ENCODE measurements at places on chromosomes 5 and 9.

DNA sequence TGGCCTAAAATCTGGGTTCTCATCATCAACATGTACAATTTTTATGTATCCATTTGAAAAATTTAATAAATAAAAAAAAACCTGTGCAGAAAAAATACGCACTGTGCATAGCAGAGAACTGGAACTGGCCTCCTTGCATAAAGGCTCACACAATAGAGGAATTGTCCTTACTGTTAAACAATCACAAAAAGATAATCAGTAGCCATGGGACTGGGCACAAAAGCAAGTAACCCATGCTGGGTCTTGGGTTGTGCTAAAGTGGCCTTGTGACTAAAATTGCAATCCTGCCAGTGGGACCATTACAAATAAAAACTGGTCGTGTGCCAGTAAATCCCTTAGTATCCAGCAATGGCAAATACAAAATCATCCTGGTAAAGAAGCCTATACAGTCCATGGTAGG is 1646.6 kb downstream of the MAT2B start:
- DNase-seq = no peak

DNA sequence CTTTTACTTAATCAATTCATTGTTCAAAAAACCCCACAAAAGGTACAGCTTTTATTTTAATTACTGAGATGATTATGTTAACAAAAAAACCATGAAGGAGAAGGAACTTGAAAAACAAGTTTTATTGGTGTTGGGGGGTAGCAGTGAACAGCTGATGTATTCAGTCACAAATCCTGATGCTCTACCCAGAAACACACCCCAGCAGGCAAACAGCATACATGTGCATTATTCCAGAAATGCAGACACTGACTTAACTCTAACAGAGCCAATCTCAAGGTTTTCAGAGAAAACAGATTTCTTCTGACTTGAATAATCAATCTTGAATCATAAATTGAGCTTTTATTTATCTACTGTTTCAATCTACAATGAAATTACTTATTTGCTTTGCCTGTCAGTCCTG is 175.2 kb downstream of the ZSWIM6 start:
- no peak for DNase-seq

DNA sequence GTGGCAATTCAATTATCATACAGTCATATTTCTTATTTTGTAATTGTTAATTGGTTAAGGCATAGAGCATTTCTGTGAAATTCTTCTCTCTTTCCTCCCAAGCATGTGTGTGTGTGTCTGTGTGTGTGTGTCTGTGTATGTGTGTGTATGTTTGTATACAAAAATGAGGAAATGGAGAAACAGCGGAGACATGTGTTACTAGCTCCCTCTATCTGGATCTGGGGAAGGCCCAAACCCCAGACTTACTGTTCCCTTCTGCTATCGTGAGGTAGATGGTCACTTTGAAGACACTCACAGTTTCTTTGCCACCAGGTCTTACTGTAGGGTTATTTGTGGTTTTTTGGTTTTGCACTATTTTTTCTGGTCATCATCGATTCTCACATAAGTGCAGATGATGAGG is 11.4 kb upstream of the C5orf63 start:
- DNase-seq = no peak

GRCh38 chr9:70156729-70157128 is 102.0 kb upstream of the SMC5 start:
- DNase-seq = no peak
